ENCODE measurements at places on chromosomes 16 and 17.
A peak's percentile ranks its signal among the peaks of the same experiment; 100 is the strongest.

- peak; percentile 57 for DNase-seq
These were observed 1.4 kb upstream of the HES7 start for GRCh38 chr17:8125154-8125946.

- no peak for DNase-seq
These were observed 46.6 kb upstream of the SLC38A10 start for GRCh38 chr17:81341516-81342268.

- no peak for DNase-seq
These were observed 23.6 kb upstream of the MRPS23 start for GRCh38 chr17:57873261-57874057.

GRCh38 chr16:11805556-11805955, 8.5 kb upstream of the ZC3H7A start:
- no peak for DNase-seq

- DNase-seq: no peak
These were observed 9.0 kb upstream of the SLFN12L start for GRCh38 chr17:35546487-35546886.

GRCh38 chr17:79508291-79508716, 102.5 kb downstream of the RBFOX3 start:
- no peak for DNase-seq

GRCh38 chr16:65034915-65035314, 86.9 kb downstream of the CDH11 start:
- no peak for DNase-seq

- DNase-seq: no peak
These were observed 24.4 kb downstream of the TBX21 start for GRCh38 chr17:47757386-47757785.

DNA sequence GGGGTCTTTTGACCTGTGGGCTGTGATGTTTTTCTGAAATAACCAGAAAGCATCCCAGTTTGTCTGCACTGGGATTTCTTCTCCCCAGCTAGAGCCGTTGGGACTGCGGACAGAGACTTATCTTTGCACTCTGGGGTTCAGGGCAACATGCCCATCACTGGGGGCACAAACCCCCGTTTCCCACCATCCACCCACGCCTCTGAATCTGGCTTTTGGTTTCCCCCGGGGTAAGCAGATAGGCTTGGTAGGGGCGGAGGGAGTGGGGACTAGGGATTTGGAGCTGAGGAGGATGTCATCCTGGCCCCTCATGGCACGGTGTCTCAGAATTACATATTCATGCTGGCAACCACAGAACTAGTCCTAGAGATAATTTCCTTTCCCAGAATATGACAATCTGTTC, 68.6 kb downstream of the CCDC182 start:
- DNase-seq: no peak

- no peak for DNase-seq
These were observed 927.6 kb upstream of the CDH8 start for GRCh38 chr16:62963846-62964245.

DNA sequence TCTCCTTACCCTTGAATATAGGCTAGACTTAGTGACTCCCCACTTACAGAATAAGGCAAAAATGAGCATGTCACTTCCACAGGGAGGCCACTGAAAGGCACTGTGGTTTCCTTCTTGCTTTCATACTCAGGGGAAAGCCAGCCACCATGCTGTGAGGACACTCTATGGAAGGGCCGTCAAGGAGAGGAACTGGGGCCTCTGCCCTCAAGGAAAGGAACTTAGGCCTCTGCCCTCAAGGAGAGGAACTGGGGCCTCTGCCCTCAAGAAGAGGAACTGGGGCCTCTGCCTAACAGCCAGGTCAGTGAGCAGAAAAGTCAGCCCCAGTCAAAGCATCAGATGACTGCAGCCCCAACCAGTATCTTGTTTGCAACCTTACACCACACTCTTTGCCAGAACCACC, 30.1 kb downstream of the VPS35 start:
- no peak for DNase-seq

GRCh38 chr16:56748826-56749225, 18.9 kb downstream of the NUP93 start:
- DNase-seq: no peak

- DNase-seq: no peak
These were observed 58.1 kb upstream of the GOT2 start for GRCh38 chr16:58792188-58792587.
